Fibroblast of skin of left biceps (primary cell): ENCODE measurements at places on chromosomes 1 and 21.

- DNase-seq, result no peak
Measured at GRCh38 chr1:102535829-102536505, 539.2 kb upstream of the OLFM3 start.

GRCh38 chr1:10480614-10481013 is 5.9 kb downstream of the PEX14 start:
- DNase-seq, result no peak

- no peak for DNase-seq
Measured at GRCh38 chr21:46112725-46113215, 14.9 kb downstream of the COL6A2 start.

- no peak for DNase-seq
Measured at GRCh38 chr1:100988121-100988520, 37.5 kb downstream of the DPH5 start.

- DNase-seq, result no peak
Measured at GRCh38 chr1:154851392-154852177, 18.5 kb downstream of the KCNN3 start.

- DNase-seq, result no peak
Measured at GRCh38 chr1:198437332-198437731, 103.1 kb downstream of the ATP6V1G3 start.

DNA sequence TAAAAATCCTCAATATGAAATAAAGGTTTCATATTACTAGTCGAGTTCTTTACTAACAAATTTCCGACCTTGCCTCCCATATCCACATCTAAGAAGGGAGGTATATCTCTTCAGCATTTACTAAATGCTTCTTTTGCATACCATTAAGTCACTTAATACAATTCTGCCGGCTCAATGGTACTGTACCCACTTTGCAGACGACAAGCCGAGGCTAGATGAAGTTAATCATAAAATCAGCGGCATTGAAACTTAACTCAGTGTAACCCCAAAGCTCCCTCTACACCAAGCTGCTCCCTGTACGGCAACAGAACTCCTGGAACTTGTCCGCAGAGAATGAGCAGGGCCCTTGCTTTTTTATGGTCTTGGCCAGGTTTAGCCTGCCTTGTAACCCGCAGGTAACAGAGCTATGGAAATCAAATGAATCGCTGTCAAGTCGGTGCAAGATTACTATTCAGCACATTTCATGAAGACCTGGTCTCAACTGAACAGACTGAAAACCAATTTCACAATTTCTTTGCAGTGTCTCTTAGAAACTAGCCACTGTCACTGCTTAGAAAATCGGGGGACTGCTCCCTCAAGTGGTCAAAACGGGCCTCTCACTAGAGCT is 738 bp downstream of the INTS7 start:
- DNase-seq, result no peak
